AG04450 (cell line): ENCODE measurements at places on chromosomes 5 and 9.

GRCh38 chr5:36457511-36458270, 148.7 kb upstream of the SLC1A3 start:
- no peak for DNase-seq

- no peak for DNase-seq
Observed at GRCh38 chr9:1738511-1739100, 276.5 kb upstream of the SMARCA2 start.

- DNase-seq = no peak
Observed at GRCh38 chr9:34426347-34427074, 31.9 kb downstream of the FAM219A start.

GRCh38 chr5:132637241-132637640, 20.7 kb upstream of the IL13 start:
- no peak for DNase-seq

DNA sequence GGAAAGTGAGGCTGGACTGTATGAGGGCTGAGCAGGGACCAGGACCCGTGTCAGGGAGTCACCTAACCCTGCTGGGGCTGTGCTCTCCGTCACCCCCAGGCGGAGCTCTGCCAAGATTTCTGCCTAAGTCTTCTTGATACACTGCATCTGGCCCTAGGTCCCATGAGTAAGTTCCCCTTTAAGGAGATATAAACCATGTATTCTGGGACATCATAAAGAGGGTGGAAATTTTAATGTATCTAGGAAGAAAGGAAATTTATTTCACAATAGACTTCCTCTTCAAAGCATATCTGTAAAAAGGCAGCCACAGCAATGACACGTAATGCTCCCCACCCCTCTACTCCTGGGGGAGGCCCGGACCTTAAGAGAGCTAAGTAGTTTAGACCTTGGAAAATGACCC, 183.4 kb downstream of the FBXL7 start:
- no peak for DNase-seq

- DNase-seq = no peak
Observed at GRCh38 chr5:130321931-130322330, 417.7 kb downstream of the CHSY3 start.

DNA sequence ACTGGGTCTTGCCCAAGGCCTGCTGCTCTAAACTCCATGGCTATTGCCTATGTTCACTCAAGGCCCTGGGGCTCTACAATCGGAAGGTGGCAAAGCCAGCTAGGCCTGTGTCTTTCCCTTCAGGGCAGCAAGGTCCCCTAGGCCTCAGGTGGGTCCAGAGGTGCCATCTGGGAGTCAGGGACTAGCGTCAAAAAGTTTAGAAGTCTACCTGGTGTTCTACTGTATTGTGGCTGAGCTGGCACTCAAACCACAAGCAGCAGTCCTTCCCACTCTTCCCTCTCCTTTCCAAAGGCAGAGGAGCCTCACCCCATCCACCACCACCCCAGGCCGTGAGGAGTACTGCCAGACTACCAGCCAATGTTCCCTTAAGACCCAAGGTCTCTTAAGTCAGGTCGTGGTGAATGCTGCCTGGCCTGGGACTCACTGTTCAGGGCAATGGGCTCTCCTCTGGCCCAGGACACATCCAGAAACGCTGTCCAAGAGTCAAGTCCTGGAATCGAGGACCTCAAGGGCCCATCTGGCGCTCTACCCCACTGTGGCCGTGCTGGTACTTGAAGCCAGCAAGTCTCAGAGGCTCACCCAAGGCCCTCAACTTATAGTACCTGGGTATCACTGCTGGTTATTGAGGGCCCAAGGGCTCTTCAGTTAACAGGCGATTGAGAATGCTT, 13.0 kb upstream of the SARDH start:
- DNase-seq = no peak

DNA sequence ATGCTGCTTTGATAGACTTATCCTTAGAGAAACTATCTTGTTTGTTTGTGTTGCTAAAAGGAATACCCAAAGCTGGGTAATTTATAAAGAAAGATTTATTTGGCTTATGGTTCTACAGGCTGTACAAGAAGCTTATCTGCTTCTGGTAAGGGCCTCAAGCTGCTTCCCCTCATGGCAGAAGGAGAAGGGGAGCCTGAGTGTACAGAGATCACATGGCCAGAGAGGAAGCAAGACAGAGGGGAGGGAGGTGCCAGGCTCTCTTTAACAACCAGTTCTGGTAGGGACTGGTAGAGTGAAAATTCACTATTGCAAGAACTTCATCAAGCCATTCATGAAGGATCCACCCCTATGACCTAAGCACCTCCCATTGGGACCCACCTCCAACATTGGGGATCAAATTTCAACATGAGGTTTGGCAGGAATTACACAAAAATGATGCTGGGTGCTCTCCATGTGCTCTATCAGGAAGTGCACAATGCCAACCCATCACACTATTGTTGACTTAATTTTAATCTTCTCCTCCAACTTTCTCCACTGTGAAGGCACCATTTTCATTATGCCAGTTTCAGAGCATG, 115.1 kb upstream of the SHB start:
- no peak for DNase-seq

GRCh38 chr5:166856791-166857190, 1434.7 kb upstream of the WWC1 start:
- no peak for DNase-seq

DNA sequence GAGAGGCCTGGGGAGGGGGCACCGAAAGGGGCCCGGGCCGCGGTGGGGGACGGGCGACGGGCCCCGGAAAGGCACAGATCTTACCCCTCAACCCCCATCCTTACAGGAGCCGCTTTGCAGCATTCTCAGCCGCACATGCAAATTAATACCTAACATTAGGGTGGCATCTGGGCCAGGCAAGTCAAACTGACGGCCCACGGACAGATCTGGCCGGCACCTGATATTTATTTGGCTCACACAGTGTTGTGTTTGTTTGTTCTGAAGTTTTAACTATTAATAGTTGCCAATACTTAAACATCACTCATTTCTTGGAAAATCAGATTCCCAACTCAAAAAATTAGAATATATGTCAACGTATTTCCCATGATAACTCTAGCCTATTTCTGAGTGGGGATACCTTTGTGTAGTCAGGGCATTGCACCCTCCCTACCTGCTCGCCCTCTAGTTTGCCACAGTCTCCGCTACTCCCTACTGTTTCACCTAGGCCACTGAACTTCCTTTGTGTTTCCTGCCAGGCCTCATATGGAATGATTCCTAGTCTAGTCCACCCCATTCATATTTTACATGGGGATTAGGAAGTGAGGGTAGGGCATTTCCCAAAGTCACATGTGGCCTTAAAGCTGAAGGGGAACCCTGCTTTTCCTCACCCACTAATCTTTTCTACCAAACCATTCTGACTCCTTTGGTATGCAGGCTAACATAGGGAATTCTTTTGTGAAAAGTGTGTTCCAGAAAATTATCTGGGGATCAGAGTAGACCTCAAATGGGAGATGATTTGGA, 71.9 kb upstream of the LARP1 start:
- DNase-seq = no peak

DNA sequence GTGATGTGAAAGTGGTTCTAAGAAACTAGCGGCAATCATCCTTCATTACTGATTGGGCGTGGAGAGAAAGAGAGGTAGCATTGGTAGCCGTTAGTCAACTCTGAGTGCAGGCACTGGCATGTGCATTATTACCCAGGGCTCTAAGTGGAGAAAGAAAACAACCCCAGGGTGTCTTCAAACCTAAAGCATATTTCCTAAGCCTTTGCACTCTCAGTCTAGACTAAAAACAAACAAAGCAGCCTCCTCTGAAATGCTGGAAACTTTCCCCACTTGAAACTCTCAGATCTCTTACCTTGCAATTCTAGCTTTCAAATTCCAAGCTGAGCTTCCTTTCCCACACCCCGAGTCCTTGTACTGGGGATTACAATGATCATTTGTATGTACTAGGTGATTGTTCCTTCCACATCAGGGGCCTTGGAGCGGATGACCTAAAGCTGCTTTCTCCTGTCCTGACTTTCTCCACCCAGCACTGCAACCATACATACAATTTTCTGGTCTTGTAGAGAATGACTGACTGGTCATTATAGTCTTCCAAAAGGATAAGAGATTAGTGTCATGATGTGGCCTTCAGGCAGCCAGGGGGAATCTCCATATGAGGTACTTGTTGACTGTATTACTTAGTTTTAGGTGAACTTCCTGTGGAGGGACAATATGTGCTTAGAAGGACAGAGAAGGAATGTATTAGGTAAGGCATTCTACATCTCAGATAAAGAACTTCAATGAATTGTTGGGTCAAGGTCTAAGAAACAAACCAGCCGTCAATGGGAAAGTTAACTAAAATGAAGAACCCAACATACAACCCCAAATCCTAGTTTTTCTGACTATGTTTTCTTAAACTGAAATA, 98.3 kb upstream of the CDKN2B start:
- no peak for DNase-seq

DNA sequence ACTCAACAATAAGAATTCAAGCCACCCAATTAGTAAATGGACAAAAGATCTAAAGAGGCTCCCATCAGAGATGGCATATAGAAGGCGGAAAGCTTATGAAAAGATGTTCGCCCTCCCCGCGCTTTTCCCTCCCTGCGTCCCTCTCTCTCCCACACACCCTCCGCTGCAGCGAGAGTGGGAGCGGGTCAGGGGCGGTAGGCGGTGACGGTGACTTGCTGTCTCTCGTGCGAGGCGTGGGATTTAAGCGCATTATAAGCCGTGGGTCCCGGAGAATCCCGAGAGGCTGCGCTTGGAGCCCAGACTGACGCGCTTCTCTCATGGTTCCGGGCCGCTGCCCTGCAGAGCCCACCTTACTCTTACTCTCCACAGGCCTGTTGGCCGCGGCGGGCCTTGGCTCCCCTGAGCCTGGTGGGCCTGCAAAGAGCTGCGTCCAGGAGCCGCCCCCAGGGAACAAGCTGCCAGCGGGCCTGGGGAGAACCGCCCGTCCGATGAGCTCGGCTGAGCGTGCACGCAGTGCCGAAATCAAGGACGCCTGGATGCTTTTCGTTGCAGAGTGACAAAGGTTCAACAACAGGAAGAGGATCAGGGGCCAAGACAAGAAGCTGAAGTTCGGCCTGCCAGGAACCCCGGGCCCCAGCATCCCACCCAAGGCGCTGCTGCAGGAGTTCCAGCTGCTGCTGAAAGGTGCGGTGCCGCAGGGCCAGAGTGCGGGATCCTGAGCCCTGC, 42.6 kb upstream of the BICD2 start:
- DNase-seq = no peak

GRCh38 chr9:125630436-125630835, 76.6 kb downstream of the MAPKAP1 start:
- no peak for DNase-seq

- no peak for DNase-seq
Observed at GRCh38 chr5:54150841-54151240, 159.5 kb downstream of the ARL15 start.

DNA sequence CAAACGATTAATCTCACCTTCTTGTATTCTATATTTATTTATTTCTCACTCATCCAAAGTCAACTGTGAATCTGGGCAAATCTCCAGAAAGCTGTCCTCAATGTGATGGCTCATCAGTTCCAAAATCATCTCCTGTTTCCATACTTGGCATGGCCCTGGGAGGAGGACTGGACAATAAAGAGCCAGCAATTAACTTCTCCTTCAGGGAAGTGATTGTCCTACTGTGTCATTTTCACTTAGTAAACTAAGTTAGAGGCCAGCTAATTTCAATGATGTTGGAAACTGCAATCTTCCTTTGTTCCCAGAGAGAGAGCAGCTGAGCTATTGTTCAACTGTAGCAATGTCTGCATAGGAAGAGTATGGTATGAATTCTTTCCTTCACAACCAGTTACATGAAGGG, 17.5 kb downstream of the CDH12 start:
- no peak for DNase-seq

- DNase-seq = no peak
Observed at GRCh38 chr9:29796291-29796952, 2223.1 kb upstream of the C9orf72 start.

DNA sequence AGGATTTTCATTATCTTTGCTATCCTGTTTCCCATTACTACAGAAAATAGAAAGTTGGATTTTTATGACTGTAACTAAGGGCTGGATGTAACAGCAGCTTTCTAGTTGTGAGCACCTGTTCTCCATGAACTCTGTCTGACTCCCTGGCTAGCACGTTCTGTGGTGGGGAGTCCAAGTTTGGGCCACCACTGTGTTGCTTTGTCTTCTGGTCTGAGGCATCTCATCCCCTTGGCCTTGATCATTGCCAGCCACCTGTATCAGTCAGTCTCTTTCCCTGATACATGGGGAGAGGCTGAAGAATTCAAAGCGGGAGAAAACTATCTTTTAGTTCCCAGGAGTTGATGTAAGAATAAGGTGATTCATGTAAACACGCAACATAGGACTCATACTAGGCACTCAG, 33.4 kb downstream of the WDR70 start:
- no peak for DNase-seq

DNA sequence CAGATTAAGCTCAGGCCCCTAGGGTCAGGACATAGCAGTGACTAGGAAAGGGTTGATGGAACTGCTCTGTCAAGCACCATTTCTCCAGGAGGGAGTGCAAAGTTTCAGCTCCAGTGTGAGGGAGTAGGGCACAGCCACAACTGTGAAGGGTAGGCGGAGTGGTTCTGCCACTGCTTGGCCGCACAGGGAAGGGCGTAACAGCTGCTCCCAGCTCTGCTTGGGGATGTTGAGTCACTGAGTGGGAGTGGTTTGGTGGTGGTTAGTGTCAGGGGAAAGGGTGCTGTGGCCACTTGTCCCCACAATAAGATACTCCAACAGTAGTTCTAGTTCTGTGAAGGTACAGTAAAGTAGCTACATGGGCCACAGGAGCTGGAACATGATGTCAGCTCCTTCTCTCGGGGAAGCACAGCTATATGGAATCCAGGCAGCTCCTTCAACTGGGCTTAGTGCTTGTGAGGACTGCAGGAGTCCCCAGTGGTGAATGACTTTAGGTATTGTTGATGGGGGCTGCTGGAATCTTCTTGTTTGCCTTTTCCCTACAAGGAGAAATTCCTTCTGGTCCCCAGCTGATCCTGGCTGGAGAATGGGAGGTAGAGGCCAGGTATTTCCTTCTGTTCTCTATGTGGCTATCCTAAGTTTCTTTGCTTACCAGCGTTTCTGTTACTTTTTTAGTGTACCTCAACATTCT, 314.5 kb downstream of the SPATA31D1 start:
- DNase-seq = no peak

- DNase-seq = no peak
Observed at GRCh38 chr5:1106385-1107166, 5.3 kb downstream of the SLC12A7 start.

GRCh38 chr9:120214332-120214731, 365.6 kb downstream of the CDK5RAP2 start:
- DNase-seq = no peak

DNA sequence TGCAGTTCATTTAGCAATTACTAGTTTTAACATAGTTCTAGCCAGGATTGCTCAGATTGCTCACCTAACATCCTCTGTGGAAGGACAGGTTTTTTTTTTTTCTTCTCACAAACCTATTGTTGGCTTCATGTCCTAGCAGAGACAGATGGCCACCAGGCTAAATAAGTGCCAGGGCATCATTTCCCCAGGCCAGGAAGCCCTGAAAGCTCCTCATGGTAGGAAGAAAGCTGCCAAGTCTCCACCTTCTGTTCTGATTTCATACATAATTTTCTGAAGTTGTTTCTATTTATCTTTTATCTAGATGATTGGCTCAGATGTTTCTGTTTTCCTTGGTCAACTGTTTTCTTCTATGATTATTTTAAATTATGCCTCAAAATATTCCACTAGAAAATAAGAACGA, 31.0 kb downstream of the EFCAB9 start:
- DNase-seq = no peak
